Neural progenitor cell (in vitro differentiated cells): ENCODE measurements at places on chromosomes 3 and 15.

- H3K4me1 ChIP-seq, result peaks cover 20% of the 10 kb centered on the region
- DNase-seq, result no peak
- H3K4me3 ChIP-seq, result no peak overlapping the region
- no peak overlapping the region for H3K27ac ChIP-seq
- H3K36me3 ChIP-seq, result no peaks in the 10 kb centered on the region
These were observed 4.2 kb upstream of the DAPK2 start for GRCh38 chr15:64050281-64051092.

DNA sequence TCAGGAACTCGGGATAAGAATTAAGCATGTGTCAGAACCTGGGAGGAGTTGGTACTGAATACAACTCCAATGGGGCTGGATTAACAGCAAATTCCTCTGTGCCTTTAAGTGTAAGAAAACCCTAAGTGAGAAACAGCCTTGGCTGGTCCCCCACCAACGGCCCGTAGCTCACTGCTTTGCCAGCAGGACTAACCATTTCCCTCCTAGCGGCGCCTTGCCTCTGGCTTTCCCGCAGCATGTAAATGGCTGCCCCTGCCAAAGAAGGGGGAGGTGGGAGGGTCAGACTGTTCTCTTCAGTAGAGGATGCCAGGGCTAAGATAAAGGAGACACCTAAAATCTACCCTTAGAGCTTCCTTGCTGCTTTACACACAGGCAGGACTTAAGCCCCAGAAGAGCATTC lies 51.0 kb upstream of the SH3GL3 start:
- peaks cover 8% of the 10 kb centered on the region for H3K4me1 ChIP-seq
- H3K27me3 ChIP-seq, result no peaks in the 10 kb centered on the region
- peak; percentile 73 for DNase-seq
- H3K4me3 ChIP-seq, result no peak overlapping the region
- H3K36me3 ChIP-seq, result no peaks in the 10 kb centered on the region
- H3K27ac ChIP-seq, result no peak overlapping the region

- no peak overlapping the region for H3K27ac ChIP-seq
- H3K36me3 ChIP-seq, result peaks cover 19% of the 10 kb centered on the region
- H3K27me3 ChIP-seq, result no peaks in the 10 kb centered on the region
- no peak for DNase-seq
- H3K4me1 ChIP-seq, result no peaks in the 10 kb centered on the region
These were observed 124.3 kb downstream of the LRIG1 start for GRCh38 chr3:66376568-66376967.

GRCh38 chr3:185153171-185153771 lies 411 bp upstream of the C3orf70 start:
- no peak overlapping the region for H3K27ac ChIP-seq
- H3K36me3 ChIP-seq, result no peaks in the 10 kb centered on the region
- peak; percentile 61 for DNase-seq
- peaks cover 24% of the 10 kb centered on the region for H3K4me1 ChIP-seq

DNA sequence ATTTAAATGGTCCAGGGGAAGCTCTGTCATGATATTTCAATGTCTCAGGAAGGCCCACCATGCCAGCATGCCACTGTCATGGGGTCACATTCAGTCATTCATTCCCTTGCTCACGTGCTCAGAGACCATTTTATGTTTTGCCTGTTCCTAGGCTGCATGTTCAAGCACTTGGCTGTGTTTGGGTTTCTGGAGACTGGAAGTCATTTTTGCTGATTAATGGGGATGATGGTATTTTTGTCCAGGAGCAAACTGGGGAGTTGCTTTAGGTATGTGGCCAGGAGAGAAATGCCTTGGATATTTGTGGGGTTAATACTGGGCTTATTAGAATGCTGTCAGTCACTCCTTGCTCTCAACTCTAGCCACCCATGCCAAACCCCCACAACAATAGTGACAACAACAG lies 303.5 kb downstream of the PTPRG start:
- H3K27me3 ChIP-seq, result no peaks in the 10 kb centered on the region
- no peak for DNase-seq
- H3K36me3 ChIP-seq, result no peaks in the 10 kb centered on the region
- H3K27ac ChIP-seq, result no peak overlapping the region

DNA sequence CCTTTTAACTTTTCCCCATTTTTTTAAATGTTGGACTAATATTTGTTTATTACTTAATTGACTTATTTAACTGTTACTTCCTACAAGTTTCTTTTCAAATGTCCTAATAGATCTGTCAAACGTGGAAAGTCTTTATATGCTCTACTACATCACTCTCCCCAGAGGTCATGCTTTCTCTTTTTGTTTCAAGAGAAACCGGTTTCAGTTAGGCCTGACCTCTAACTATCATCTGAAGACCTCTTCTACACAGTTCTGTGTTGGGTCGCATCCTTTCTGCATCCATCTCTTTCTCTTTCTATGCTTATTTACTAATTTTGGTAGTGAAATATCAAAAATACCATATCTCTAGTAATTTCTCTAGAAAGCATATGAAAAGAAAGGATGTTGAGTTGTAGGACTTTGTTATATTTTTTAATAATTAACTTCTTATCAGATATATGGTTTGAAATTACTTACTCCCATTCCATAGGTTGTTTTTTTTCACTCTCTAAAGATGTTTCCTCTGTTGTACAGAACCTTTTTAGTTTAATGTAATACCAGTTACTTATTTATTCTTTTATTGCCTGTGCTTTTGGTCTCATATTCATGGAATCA lies 781.2 kb upstream of the ARPP21 start:
- H3K4me3 ChIP-seq, result no peak overlapping the region
- H3K36me3 ChIP-seq, result no peaks in the 10 kb centered on the region

DNA sequence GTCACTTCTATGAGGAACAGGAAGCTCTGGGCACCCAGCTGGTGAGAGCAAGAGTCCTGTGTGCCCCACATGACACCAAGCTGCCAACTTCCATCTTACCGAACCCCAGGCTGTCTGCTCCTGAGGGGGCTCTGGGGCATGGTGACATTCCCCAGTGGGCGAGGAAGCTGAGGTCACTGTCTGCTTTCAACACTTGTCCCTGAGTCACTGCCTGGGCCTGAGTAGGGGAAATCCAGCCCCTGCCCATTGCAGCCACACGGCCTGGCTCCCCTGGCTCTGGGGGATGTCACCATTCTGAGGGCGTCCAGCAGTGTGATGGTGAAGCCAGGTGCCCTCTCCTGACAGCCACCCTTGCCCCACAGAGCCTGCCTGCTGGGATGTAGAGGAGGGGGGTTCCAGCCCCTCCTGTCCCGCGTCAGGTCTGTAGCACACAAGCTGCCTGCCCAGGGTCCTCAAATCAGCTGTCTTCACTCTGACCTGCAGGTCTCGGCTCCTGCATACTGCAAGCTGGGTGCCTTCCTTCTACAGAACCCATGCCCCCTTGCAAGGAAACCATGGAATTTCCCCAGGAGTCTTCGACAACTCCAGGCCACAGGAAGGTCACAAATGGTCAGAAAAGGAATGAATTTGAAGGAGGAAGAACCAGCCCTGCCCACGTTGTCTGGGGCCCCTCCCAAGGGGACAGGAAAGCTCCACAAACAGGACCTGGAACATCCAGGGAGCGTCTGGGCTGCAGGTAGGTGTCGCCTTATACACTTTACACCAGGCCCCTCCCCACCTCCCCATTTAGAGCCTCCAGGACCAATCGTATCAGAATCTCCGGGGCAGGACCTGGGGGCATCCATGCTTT lies 69.9 kb upstream of the GATM start:
- no peaks in the 10 kb centered on the region for H3K27me3 ChIP-seq
- H3K4me1 ChIP-seq, result no peaks in the 10 kb centered on the region
- no peak overlapping the region for H3K4me3 ChIP-seq
- no peak for DNase-seq
- H3K27ac ChIP-seq, result no peak overlapping the region

- DNase-seq, result no peak
- peaks cover 8% of the 10 kb centered on the region for H3K4me1 ChIP-seq
- H3K4me3 ChIP-seq, result no peak overlapping the region
- H3K27me3 ChIP-seq, result no peaks in the 10 kb centered on the region
- no peak overlapping the region for H3K27ac ChIP-seq
These were observed 110.8 kb downstream of the MFSD1 start for GRCh38 chr3:158912621-158913020.

GRCh38 chr3:65339192-65339740 lies 651.5 kb upstream of the ADAMTS9 start:
- H3K27ac ChIP-seq, result no peak overlapping the region
- peaks cover 3% of the 10 kb centered on the region for H3K4me1 ChIP-seq
- no peak for DNase-seq
- no peaks in the 10 kb centered on the region for H3K27me3 ChIP-seq
- no peak overlapping the region for H3K4me3 ChIP-seq
- no peaks in the 10 kb centered on the region for H3K36me3 ChIP-seq

DNA sequence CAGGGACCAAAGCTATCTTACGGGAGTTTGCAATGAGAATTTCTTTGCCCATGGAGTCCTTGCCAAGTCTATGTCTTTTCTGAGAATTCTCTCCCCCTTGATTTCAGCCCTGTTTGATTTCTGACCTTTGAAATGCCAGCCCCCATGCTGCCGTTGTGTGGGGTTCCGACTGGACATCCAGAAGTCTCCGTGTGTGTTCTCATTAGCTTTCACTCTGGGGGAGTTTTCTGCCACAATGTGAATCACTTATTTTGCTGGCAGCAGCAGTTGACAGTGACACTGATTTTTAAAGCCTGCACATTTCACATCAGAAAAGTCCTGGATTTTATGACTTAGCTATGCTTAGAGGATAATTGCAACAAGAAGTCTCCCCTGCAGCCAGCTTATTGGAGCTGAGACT lies 98.4 kb upstream of the CTDSPL start:
- no peak for DNase-seq
- no peak overlapping the region for H3K4me3 ChIP-seq
- no peaks in the 10 kb centered on the region for H3K27me3 ChIP-seq
- peaks cover 29% of the 10 kb centered on the region for H3K4me1 ChIP-seq

- H3K4me3 ChIP-seq, result no peak overlapping the region
- no peaks in the 10 kb centered on the region for H3K4me1 ChIP-seq
- H3K27me3 ChIP-seq, result no peaks in the 10 kb centered on the region
- H3K36me3 ChIP-seq, result no peaks in the 10 kb centered on the region
- no peak for DNase-seq
These were observed 21.8 kb upstream of the DAPK2 start for GRCh38 chr15:64068133-64068532.

GRCh38 chr3:33577173-33577572 lies 137.0 kb upstream of the UBP1 start:
- no peaks in the 10 kb centered on the region for H3K27me3 ChIP-seq
- H3K36me3 ChIP-seq, result peaks cover 9% of the 10 kb centered on the region
- H3K27ac ChIP-seq, result peak overlapping the region; percentile 46
- H3K4me1 ChIP-seq, result peaks cover 58% of the 10 kb centered on the region

GRCh38 chr15:80915472-80915871 lies 74.1 kb downstream of the MESD start:
- H3K4me3 ChIP-seq, result no peak overlapping the region
- no peaks in the 10 kb centered on the region for H3K27me3 ChIP-seq
- H3K36me3 ChIP-seq, result no peaks in the 10 kb centered on the region
- H3K27ac ChIP-seq, result no peak overlapping the region
- peak; percentile 66 for DNase-seq

DNA sequence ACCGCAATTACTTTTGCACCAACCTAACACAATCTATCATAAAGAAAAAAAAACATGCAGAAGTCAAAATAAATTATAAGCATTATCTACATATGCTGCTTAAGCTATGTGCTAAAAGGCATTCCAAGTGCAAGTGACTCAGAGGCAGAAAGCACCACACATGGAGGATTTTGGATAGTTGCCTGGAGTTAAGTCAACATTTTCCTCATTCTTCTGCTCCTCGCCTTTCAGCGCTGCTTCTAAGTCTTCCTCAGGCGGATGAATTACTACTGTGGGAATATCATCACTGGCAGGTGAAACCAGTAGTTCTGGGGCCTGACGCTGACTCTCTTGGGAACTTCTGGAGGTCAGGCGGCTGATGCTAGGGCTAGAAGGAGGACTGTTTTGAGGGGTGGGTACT lies 53.1 kb downstream of the SLC4A7 start:
- peaks cover 21% of the 10 kb centered on the region for H3K36me3 ChIP-seq
- H3K4me1 ChIP-seq, result no peaks in the 10 kb centered on the region
- no peak overlapping the region for H3K27ac ChIP-seq
- H3K27me3 ChIP-seq, result no peaks in the 10 kb centered on the region
- DNase-seq, result no peak

- H3K4me3 ChIP-seq, result no peak overlapping the region
- no peaks in the 10 kb centered on the region for H3K27me3 ChIP-seq
- H3K27ac ChIP-seq, result no peak overlapping the region
These were observed 20.3 kb downstream of the NIT2 start for GRCh38 chr3:100354850-100355249.

DNA sequence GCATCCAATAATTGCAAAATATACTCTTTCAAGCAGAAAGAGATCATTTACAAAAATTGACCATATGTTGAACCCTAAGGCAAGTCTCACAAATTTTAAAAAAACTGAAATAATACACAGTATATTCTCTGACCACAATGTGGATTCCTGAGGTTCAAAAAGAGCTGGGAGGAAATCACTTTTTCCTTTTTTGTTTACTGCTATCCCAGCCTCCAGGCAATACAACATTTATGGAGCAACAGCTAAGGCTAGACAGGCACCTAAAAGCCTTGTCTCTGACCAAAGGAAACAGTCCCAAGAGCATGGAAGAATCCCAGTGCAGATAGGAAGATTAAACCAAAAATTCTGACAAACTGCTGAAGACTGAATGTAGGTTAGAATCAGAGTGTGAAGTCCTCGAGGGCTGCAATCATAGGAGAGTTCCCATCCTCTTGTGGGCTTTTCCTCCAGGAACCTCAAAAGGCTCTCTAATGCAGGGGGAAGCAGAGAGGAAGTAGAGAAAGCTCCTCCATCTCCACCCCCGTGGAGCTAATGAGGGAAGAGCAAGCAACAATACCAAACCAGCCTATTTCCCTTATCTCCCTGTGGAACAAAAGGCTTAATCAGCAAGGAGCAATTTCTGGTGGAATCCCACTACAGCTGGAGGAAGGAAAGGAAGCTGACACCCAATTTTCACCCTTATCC lies 57.0 kb downstream of the TMCC1 start:
- H3K27ac ChIP-seq, result peak overlapping the region; percentile 59
- no peaks in the 10 kb centered on the region for H3K36me3 ChIP-seq
- peak; percentile 68 for DNase-seq
- H3K27me3 ChIP-seq, result no peaks in the 10 kb centered on the region
- H3K4me3 ChIP-seq, result peak overlapping the region; percentile 11

GRCh38 chr3:56681984-56682461 lies 1.0 kb downstream of the TASOR start:
- H3K27ac ChIP-seq, result peak overlapping the region; percentile 87
- H3K36me3 ChIP-seq, result peaks cover 7% of the 10 kb centered on the region
- H3K4me1 ChIP-seq, result peaks cover 29% of the 10 kb centered on the region

DNA sequence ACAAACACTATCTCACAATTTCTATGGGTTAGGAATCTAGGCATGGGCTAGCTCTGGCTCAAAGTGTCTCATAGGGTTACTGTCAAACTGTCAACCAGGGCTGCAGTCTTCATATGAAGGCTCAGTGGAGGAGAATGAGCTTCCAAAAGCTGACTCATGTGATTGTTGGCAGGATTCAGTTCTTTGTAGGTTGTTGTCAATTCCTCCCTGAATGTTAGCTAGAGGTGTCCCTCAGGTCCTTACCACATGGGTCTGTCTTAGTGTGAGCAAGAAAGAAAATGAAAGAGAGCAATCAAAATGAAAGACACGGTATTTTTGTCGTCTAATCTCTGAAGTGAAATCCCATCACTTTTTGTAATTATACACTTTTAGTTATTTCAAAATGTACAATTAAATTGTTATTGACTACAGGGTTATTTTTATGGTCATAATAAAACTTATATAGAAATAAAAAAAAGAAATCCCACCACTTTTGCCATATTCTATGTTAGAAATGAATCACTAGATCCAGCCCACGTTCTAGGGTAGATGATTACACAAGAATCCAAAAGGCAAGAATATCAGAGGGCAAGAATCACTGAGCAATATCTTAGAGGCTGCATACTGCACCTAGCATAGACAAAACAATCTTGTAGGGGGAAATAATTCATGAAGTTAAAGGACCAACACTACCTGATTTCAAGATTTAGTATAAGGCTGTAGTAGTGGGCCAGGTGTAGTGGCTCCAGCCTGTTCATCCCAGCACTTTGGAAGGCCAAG lies 8.4 kb downstream of the ACSBG1 start:
- no peaks in the 10 kb centered on the region for H3K4me1 ChIP-seq
- no peak overlapping the region for H3K4me3 ChIP-seq
- H3K27ac ChIP-seq, result no peak overlapping the region
- H3K36me3 ChIP-seq, result no peaks in the 10 kb centered on the region
